Stimulated activated CD4-positive, alpha-beta T cell treated with anti-CD3 and anti-CD28 coated beads, Interleukin-12 subunit alpha, Interleukin-12 subunit beta, amount 100 ng/mL, for 4 hours (primary cell): ENCODE measurements at places on chromosomes 13 and 19.

- DNase-seq, result no peak
Measured at GRCh38 chr13:77740097-77740735, 42.7 kb downstream of the SLAIN1 start.

DNA sequence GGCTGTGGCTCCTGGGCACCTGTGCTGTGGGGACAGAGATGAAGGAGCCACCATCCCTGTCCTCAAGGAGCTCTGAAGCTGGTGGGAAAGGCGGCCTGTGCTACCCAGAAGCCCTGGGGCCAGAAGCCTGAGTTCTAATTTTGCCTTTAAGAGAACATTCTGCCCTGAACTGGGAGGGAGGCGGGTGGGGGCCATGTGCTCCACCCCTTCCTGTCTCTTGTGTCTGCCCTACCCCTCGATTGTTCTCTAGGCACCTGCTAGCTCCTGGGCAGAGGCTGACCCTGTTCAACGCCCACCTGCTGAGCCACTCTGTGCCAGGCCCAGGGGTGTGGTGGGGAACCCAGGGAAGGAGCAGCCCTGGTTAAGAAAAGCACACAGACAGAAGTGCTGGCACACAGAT is 5.9 kb downstream of the TRAPPC6A start:
- no peak for DNase-seq

DNA sequence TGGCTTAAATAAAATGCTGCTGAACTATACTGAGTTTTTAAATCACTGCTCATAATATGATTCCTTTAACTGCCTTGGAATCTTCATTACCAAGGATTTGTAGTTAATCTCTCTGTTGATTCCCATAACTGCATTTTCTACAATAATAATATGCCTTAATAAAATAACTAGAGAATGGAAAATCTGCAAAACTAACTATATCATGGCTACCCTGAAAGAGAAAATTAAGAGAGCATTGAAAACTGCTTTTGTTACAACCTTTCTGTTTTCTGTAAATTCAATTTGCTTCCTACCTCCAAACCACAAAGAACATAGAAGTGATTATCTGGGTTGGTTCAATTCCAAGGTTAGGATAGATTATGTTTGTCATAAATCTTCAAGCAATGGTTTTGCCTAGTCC is 202.8 kb upstream of the ATXN8OS start:
- no peak for DNase-seq

- DNase-seq, result no peak
Measured at GRCh38 chr13:55661505-55661904, 1479.2 kb upstream of the PRR20A start.

- DNase-seq, result no peak
Measured at GRCh38 chr19:30520735-30521479, 148.7 kb downstream of the ZNF536 start.

DNA sequence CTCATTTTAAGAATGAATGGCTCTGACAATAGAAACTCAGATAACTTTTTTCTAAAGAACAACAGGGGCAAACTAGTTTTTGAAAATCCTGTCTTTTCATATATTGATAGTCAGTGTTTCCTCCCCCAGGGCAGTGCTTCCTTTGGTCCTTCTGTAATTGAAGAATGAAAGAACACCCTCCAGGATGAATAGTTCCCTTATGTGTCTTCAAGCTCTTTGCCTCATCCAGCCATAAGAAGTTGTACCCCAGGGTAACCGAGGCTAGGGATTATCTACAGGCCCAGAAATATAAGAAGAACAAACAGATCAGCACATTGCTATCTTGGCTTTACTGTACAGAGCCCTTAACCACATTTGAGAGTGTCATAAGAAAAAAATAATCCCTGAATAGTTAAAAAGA is 12.1 kb upstream of the ERICH6B start:
- no peak for DNase-seq

DNA sequence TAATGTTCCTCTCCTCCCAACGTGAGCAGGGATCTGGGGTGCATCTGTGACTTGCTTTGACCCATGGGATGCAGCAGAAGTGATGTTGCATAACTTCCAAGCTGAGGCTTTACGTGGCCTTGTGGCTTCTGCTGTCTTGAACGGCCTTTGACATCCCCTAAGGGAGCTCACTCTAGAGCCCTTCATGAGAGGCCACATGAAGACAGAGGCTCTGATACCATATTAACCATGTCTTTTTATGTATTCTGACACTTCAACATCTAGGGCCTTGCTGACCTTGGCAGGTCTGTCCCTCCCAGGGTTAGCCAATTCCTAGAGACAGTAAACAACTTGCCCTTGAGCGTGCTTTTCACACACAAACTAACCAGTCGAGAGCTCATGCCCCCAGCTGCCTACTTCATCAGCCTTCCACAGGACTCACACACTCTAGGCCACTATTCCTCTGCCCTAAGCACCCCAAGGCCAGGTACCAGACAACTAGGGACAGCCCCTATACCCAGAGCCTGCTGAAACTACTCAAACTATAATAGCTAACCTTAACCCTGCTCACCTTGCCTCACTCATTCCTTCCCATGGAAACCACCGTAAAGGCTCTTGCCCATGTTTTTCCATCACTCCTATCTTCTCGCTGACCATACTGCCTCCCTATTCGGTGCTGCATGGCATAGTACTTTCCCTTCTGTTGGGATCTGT is 45.4 kb downstream of the CCDC70 start:
- DNase-seq, result no peak

DNA sequence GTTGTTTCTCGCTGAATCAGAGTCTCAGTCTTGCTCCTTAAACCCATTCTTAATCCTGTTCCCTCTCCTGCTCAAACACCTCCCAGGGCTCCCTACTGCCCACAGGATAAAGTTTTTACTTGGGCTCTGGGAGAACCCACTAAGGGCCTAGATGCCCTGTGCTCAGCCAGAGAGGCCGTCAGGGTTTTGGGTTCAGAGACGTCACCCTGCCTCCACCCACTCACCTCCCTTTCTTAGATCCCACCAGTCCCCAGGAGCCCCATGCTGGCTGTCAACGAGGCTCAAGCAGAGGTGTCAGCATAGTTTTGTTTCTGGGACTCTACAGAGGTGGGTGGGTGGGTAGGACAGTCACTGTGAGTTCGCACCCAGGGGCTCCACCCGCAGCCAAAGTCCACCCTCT is 15.5 kb upstream of the CYP4F2 start:
- no peak for DNase-seq

GRCh38 chr19:29655648-29656335 is 9.5 kb upstream of the PLEKHF1 start:
- no peak for DNase-seq
